ENCODE measurements at places on chromosomes 11 and 22.

DNA sequence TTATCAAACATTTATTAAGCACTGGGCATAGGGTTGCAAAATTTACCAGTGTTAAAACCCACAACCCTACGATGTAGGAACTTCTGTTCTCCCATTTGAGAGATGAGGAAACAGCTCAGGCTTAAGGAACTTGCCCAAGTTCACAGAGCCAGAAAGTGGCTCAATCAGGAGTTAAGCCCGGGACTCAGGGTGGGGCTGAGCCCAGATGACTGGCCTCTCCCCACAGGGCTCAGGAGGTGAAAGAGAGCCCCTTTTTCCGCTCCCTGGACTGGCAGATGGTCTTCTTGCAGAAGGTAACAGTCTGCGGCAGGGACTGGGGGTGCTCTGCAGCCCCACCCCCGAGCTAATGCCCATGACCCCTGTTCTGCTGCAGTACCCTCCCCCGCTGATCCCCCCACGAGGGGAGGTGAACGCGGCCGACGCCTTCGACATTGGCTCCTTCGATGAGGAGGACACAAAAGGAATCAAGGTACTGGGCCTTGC lies 5.6 kb upstream of the ANKRD13D start:
- DNase-seq = no peak

DNA sequence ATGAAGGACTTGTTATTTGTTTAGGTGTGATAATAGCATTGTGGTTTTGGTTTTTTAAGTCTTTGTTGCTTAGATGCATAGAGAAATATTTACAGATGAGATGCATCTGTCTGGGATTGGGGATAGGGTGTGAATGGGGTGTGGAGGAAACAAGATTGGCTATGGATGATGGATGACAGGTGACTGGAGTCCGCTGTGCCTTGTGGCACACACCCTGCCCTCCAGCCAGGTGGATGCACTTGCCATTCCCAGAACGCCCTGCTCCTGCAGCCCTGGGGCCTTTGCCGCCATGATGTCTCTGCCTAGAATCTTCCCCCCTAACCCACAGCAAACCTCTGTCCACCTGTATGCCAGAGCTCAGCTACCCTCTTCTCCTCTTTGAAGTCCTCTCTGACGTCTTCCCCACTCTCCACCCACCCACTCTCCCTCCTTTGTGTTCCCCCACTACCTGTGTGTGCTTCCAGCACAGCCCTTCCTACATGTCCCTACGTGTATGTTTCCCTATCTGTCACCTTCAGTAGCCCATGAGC lies 54.7 kb downstream of the WNT11 start:
- DNase-seq = no peak

- no peak for DNase-seq
Observed at GRCh38 chr11:129910360-129910759, 15.0 kb upstream of the NFRKB start.

DNA sequence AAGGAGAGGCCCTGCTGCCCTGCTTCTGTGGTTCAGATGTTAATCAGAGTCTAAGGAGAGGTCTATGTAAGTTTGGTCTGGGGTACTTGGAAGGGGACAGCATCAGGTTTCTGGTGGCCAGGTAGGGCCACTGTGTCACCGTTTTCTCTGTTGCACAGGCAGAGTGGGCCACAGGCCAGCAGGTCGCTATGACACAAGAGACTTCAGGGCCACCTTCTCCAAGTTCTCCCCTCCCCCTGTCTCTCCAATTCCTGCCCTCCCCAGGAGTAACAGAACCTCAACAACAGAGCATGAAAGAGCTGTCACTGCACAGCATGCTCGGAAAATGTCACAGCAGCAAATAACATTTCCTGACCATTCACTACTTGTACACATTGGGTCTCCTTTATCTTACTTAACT lies 58.6 kb downstream of the MPPED2 start:
- DNase-seq = no peak

DNA sequence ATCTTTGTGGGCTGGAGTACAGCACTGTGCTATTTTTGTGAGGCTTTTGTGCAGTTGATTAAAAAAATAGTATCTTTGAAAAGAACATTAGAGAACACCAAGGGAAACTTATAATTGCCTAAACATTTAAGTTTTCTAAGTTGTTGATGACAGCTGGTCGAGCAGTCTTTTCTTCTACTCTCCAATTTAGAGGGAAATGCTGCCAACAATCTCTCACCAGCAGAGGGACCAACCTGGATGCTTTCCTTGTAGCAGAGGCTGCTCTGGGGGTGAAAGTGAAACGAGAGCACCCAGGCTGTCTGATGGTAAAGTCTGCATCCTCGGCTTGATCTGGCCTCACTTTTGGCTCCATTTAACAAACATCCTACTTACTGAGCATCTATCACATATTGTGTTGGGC lies 1286.5 kb upstream of the TENM4 start:
- peak; percentile 5 for DNase-seq

GRCh38 chr22:45328822-45329529 lies 19.2 kb downstream of the FAM118A start:
- DNase-seq = no peak
